ENCODE measurements at places on chromosomes 1 and 21. TPM values are rescaled to one million over a fixed set of nuclear protein-coding genes. Genes with fewer than 3 reads are reported as not detected.
A peak's percentile ranks its signal among the peaks of the same experiment; 100 is the strongest.

- no peak for ATAC-seq
These were observed 7.8 kb upstream of the MEF2D start for GRCh38 chr1:156508205-156508954.

NUF2 gene
- total RNA-seq = 8.6 TPM

DNA sequence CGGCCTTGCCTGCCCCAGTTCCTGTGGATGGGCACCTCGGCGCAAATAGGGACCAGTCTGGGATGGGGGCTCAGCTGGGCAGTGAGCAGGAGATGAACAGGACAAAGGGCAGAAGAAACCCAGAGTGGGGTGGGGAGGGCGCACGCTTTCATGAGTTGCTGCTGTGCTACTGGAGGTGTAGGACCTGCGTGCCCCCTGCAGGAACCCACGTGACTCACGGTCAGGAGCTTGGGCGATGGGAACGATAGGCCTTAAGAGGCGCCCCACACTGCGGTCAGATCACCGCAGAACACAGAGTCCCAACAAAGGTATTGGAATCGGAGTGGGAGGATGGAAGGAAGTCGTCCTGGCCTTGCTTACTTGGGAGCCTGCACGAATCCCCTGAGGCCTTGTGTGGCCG lies 17.2 kb downstream of the PRDM15 start:
- no peak for ATAC-seq

DNA sequence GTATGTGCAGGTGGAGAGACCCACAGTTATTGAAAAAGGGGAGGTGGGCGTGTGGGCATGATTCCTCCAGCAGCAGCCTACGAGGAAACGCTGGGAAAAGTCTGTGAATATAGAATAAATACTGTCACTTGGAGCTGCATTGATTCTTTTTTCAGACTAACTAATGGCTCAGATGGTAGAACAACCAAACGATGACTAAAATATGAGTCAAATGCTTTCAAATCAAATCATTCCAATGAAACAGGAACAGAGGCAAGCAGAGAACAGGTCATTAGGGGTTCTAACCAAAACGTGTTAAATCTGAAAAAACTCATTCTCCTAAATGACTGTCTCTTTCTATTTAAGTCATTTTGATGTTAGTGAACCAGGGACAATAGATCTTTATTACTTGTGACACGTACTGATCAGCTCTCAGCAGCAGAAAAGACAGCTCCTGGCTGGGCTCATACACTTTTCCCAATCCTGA lies 35.1 kb upstream of the SEC16B start:
- no peak for ATAC-seq

TMEM52 gene
- total RNA-seq = 0.32 TPM

GRCh38 chr1:150613061-150613920 lies 16.1 kb downstream of the ENSA start:
- ATAC-seq = peak; percentile 70

DNA sequence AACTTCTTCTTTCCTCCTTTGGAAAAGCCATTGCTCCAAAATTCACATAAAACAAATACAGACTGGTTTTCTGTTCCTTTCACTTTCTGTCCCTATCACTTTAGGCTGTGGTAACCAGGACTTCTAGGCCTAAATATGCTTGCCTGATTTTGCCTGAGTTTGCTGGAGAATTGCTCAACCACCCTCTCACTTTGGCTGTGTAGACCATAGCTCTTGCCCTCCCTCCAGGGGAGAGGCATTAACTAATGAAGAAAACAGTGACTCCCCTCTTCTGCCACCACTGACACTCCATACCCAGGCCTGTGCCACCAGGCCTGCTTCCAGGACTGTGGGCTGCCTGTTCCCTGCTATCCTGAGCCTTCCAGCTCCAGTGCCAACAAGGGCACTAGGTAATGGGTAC lies 163.5 kb downstream of the TOMM20 start:
- ATAC-seq = no peak

OR2G2 gene
- total RNA-seq = not detected

GRCh38 chr1:115976062-115976920 lies at the start of gene SLC22A15:
Gene SLC22A15 (plus strand): TSS chr1:115976513. CDS start chr1:115976628, 115 bp downstream.
- peak; percentile 80 for ATAC-seq
